Activated CD4-positive, alpha-beta T cell treated with anti-CD3 and anti-CD28 coated beads for 36 hours (primary cell): ENCODE measurements at places on chromosomes 3 and 15. TPM values are rescaled to one million over a fixed set of nuclear protein-coding genes. Genes with fewer than 3 reads are reported as not detected.

GRCh38 chr3:113075588-113075987 lies 84.8 kb downstream of the GTPBP8 start:
- no peak for DNase-seq

- no peak for DNase-seq
Observed at GRCh38 chr15:51144021-51144532, 49.4 kb upstream of the TNFAIP8L3 start.

- no peak for DNase-seq
Observed at GRCh38 chr3:14803981-14804834, 14.6 kb upstream of the FGD5 start.

DNA sequence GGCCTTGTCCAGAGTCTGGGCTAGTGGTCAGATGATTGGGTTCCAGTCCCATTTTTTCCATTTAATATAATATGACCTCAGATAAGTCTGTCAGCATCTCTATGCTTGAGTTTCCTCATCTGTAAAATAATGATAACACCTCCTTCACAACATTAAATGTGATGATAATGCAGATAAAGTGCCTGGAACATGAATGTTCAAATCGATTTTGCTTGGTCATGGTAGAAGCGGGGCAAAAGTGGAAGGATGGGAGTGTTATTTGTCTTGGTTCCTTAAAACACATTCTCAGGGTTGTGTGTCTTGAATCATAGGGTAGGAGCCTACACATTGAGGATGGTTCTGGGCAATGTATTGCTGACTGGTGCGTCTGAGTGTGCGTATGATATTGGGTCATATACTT lies 16.9 kb downstream of the ARIH2 start:
- no peak for DNase-seq

GRCh38 chr3:61497463-61497862 lies 63.9 kb upstream of the PTPRG start:
- DNase-seq, result no peak

DNA sequence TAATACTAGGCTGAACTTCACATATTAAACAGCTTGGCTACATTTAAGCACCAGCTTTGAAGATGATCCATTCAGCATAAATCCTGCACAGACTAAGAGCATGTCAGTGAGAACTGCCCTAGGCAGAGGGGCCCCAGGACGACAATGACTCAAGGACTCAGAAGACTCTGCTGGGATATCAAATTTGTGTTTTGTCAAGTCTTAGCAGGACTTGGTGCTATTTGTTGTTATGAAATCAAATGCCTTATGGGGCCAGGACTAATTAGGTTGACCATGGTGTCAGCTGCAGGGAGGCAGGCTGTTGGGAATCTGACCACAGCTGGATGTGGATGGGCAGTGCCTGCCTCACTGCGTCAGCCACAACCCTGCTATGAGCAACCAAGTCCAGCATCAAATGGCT lies 91.8 kb downstream of the RYR3 start:
- no peak for DNase-seq

GRCh38 chr3:79766496-79767193 lies 1.2 kb downstream of the ROBO1 start:
- DNase-seq, result no peak

DNA sequence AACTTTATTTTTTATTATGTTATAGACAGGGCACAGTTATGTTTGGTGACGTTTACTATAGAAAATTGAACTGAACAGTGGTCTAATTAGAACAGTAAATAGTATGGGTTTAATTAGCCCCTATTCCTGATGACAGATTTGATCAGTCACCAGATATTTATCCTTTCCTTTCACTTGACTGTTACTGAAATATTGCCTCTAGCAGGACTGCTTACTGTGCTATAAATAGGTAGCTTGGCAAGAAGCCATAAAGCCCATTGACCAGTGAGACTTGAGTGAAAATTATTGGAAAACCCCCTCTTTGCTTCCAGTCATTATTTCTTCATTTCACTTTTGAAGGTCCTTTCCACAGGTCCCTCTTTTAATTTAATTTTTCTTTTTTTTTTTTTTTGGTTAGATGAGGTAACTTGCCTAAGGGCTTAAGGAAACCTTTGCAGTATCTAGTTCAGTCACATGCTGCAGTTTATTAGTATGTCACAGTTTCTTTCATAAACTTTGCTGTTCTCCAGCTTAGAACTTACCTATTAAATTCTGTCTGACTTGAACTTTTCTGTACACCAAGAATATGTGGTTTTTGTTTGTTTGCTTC lies 115.6 kb downstream of the ADAMTSL3 start:
- DNase-seq, result no peak

DNA sequence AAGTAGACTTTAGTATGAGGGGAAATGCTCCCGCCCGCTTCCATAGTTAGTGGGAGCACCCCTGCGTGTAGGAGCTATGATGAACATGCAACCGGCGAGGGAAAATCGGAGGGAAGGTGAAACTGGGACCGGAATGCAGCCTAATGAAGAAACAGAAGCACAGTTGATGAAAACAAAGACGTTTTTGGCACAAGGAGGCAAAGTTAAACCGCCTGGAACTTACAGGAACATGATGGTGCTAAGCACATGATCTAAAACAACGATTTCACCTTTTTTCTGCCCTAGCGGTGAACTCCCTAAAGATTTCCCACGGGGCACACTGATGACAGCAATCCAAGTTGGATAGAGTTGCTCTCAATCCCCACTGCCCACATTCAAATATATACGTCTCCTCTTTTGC lies 49.4 kb upstream of the SPATA12 start:
- DNase-seq, result no peak

- no peak for DNase-seq
Observed at GRCh38 chr3:120550546-120550945, 45.6 kb upstream of the NDUFB4 start.

- DNase-seq, result peak; percentile 44
Observed at GRCh38 chr15:40085266-40085665, 23.4 kb downstream of the BMF start.

GRCh38 chr15:92166029-92166428 lies 227.7 kb upstream of the ST8SIA2 start:
- DNase-seq, result no peak

DNA sequence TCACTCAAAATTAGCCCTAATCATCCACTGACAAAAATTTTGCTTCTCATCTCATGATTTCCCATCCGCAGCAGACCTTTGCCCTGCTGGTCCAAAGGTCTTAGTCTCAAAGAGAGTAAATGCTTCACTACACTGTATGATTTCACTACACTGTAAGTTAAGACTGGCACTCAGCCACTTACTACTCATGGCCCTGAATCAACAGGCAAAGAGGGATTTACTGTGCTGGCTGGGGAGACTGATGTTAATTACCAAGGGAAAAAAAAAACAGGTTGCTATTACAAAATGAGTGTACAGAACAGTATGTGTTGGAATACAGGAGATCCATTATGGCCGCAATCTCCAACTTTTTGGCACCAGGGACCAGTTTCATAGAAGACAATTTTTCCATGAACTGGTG lies 214.8 kb downstream of the ZMAT3 start:
- DNase-seq, result no peak

DNA sequence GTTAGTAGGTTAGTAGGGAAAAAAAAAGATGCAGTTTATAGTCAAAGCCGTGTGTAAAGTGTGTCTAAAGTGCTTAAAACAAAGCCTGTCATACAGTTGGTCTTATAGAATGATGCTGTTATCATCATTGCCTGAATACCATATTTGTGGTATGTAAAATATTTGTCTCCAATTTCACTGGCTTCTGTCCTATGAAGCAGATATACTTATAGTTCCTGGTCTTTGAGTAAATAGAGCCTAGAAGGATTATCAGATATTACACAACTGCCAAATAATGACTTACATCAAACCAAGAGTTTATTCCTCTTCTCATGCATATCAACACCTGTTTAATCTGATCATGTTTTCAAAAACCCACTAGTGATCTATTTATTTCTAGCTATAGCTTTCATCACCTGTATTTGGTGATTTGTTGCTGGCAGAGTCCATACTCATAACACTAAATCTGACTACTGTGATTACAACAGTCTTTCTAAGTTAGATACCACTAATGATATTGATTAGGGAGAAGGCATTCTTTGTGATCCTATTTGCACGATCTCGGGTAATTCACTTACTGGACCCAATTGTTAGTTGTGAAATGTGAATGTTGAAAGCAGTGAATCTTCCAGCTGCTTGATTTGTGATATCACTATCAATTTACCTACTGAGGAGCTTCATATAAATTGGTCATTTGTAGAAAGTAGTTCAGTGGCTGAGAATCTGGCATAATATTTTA lies 413.7 kb downstream of the LPP start:
- DNase-seq, result no peak

GRCh38 chr3:28149960-28150359 lies 91.5 kb upstream of the CMC1 start:
- no peak for DNase-seq

DNA sequence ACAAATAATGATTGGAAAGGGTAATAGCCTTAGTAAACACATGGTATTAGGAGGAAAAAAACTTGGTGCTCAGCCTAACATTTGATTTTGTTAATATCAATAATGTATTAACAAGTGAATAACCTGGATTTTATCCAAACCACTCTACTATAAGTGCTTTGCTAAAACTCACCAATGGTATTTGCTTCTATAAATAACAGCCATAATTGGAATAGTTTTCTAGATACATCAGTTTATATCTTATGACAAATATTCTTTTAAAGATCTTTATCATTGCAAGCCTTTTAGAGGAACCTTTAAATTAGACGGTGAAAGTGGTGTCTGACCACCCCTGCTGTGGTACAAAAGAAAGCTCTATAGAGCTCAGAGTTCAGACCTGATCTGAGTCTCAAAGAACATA lies 123.9 kb downstream of the SHOX2 start:
- DNase-seq, result no peak

DNA sequence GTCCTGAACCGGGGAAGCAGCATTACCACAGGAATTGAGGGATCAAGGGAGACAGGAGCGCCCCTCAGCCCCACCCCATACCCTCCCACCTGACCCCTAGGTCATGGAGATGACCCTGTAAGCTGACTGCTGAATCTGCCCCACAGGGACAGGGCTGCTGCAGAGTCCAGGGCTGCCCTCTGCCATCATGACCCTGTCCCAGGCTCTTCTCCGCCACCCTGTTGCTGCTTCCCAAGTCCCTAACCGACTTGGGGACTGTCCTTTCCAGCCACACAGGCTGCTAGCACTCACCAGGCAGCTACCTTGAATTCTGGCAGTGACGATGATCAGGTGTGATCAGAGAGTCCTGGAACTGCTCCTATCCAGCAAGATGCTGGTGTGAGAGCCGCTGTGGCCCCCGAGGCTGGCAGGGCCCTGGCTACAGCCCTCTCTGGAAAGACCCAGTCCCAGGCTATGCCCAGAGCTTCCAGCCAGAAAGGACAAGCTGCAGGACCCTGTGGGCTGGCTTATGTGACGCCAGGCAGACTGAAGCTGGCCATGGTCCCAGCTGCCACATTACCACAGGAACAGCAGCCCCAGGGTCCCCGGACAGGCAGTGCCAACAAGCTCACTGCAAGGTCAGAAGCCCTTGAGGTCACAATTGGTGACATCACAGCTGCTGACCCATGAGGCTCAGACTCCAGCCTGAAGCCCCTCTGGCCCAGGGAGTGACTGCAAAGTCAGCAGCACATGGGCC lies at the start of gene C3orf22:
Gene C3orf22 (minus strand): TSS at position 597 of the 736 bp plus-strand sequence. CDS start 5,542 bp downstream, outside the sequence.
- DNase-seq, result no peak

DNA sequence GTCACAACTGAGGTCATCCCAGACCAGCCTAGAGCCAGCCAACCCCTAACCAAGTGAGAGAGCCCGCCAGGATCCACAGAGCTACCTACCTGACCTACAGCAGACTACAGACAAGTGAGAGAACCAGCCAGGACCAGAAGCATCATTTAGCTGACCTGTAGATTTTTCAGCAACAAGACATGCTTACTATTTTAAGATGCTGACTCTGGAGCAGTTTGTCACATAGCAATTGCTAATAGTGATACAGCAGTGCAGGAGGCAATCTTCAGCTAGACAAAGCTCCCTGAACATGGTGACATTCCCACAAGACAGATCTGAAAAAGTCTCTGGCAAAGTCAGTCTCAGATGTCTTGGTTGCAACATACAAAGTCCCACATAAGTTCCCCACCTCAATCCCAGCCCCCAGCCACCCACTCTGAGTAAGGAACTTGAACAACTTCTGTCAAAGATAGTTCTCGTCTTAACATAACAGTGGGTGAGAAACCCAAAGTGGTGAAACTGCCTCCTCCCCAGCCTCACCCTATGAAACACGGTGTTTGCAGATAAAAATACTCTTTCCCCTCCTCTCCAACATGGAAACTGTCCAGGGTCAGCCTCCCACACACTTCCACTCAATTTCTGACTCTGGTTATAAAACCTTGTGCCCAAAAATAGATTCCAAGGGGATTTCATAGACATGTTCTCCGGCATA lies 120.3 kb upstream of the SLC6A11 start:
- DNase-seq, result no peak

DNA sequence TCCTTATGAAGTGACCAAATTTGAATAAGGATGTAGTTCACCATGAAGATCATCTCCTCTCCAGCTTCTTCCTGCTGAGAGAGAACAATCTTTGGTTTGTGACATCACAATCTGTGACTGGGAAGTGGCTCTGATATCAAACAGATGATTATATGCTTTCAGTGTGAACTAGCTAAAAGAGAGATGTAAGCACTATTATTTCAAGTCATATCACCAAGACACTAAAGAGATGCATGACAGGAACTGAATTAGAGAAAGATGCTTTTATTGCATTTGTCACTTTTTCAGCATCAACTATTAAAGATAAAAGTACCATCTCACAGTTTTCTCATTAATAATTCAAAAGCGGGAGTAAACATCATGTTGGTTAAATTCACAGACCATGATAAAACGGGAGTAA lies 3.5 kb downstream of the CHRM5 start:
- DNase-seq, result no peak

DNA sequence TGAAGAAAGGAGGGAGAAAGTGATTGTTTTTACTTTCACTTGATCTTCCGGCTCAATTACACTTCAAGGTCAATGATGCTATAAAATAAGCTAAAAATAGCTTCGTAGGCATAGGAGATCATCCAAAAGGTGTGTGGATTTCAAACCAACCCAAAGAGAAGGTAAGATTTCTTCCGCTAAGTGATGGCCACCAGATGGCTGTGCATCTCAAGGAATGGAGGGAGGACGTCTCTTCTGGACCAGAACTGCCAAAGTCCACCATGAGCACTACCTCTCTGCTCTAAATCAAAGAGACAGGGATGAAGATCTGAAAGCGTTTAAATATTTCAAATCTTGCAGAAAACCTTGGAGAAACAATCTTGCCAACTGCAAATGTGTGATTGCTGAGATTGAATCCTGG lies 199.1 kb upstream of the ZPLD1 start:
- DNase-seq, result peak; percentile 76

DNA sequence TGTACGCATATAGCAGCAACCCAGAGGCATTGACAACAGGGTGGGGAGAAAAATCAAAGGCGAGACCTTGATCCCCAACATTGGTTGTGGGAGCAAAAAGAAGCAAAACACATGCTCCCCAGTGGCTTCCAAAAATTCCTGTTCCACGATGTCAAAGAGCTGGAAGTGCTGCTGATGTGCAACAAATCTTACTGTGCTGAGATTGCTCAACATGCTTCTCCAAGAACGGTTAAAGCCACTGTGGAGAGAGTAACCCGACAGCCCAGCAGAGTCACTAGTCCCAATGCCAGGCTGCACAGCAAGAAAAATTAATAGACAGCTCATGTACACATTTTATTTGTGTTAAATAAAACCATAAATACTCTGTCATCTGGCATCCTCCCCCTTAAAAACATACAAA lies 179.9 kb upstream of the PFN2 start:
- DNase-seq, result no peak

STAB1 gene
- total RNA-seq, result 0.14 TPM

GPR176 gene
- 0.30 TPM for total RNA-seq

HDGFL3 gene
- total RNA-seq, result 7.4 TPM

CHRFAM7A gene
- not detected for total RNA-seq

CIB2 gene
- 0.91 TPM for total RNA-seq

IL16 gene
- total RNA-seq, result 117 TPM

CAND2 gene
- 2.2 TPM for total RNA-seq

TXNRD3 gene
- 3.5 TPM for total RNA-seq
